ENCODE measurements at places on chromosomes 1 and 21.

- no peak for DNase-seq
Measured at GRCh38 chr1:230821346-230821745, 47.0 kb downstream of the C1orf198 start.

GRCh38 chr1:217134857-217135568, 411.8 kb upstream of the ESRRG start:
- no peak for DNase-seq

- DNase-seq, result no peak
Measured at GRCh38 chr1:4033129-4033676, 133.1 kb upstream of the C1orf174 start.

GRCh38 chr1:219179293-219179692, 5.6 kb downstream of the LYPLAL1 start:
- no peak for DNase-seq

Measured in stimulated activated CD8-positive, alpha-beta memory T cell treated with anti-CD3 and anti-CD28 coated beads, Interleukin-4, amount 100 ng/mL, for 24 hours (primary cell).